ENCODE measurements at places on chromosomes 1 and 21. TPM values are rescaled to one million over a fixed set of nuclear protein-coding genes. Genes with fewer than 3 reads are reported as not detected.

DNA sequence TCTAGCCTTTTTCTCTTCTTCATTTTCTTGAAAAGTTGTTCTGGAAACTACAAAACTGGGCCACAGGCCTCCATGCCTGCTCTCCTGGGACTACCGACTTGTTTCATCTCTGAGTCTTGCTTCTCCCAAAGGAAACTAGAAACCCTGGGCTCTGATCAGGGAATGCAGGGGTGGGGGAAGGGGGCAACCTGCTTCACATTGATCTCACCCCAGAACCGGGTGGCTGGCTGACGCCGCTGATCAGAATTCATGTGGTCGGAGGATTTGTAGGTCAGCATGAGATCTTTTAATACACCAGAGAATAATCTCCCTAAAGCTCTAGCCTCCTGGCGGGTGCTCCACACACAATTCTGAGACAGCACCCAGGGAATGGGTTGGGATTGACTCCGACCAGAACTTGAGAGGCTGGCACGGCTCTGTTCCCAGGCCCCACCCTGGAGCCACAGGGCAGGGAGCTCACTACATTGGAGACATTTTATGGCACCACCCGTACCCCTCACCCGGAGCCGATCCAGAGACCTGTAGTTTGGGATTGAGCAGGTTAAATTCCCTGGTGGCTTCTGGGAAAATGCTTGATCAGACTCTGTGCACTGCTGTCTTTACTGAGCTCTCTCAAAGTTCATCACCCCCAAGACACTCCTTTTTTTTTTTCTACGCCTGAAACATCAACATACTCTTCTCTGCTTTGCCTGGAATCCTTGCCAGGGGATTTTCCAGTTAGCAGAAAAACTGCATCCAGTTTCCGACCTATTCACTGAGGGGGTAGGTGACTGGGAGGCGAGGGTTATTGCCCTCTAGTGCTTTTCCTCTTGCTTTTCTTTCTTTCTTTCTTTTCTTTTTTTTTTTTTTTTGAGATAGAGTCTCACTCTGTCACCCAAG is 12.2 kb upstream of the ARHGEF10L start:
- no peak overlapping the region for H3K4me3 ChIP-seq
- H3K36me3 ChIP-seq: no peaks in the 10 kb centered on the region
- no peaks in the 10 kb centered on the region for H3K4me1 ChIP-seq
- no peak overlapping the region for H3K27ac ChIP-seq
- H3K27me3 ChIP-seq: no peaks in the 10 kb centered on the region

DNA sequence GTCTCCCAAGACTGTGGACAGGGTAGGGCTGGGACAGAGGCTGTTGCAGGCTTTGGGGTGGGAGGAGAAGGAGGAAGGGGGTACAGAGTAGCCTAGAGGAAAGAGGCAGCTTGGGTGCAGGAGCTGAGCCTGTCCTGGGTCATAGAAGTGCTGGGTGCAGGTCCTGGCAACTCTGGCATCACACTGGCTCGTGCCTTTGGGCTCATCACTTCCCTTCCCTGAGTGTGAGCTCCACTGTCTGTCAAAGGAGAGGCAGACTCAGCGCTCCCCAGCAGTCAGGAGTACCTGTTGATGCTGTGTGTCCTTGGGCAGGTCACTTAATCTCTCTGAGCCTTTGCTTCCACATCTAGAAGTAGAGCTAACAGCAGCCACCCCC is 157.1 kb downstream of the PTPRU start:
- no peaks in the 10 kb centered on the region for H3K36me3 ChIP-seq
- no peaks in the 10 kb centered on the region for H3K27me3 ChIP-seq
- no peak overlapping the region for H3K27ac ChIP-seq
- H3K4me3 ChIP-seq: no peak overlapping the region
- DNase-seq: no peak

GRCh38 chr1:203124011-203124410 is 3.5 kb upstream of the ADORA1 start:
- H3K4me1 ChIP-seq: peaks cover 4% of the 10 kb centered on the region
- no peak for DNase-seq

DNA sequence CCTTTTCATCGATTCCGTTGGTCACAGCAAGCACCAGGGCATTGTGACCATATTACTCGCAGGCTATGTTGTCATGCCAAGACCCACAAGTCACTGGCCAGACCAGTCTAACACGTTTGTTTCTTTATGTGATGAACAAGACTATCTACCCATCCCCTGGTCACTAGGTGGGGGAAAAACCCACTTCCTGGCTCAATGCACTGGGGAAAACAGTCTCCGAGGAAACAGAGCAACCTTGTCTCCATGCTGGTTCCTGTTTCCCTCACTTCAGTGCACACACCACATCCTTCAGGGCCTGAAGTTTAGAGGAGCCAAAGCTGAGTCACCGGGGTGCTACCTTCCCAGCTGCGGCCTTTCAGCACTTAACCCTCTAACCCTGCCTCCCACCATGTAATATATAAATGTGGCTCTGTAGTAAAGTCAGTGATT is 20.9 kb downstream of the ERICH3 start:
- no peaks in the 10 kb centered on the region for H3K27me3 ChIP-seq
- no peak overlapping the region for H3K4me3 ChIP-seq
- no peaks in the 10 kb centered on the region for H3K36me3 ChIP-seq
- H3K27ac ChIP-seq: no peak overlapping the region

DNA sequence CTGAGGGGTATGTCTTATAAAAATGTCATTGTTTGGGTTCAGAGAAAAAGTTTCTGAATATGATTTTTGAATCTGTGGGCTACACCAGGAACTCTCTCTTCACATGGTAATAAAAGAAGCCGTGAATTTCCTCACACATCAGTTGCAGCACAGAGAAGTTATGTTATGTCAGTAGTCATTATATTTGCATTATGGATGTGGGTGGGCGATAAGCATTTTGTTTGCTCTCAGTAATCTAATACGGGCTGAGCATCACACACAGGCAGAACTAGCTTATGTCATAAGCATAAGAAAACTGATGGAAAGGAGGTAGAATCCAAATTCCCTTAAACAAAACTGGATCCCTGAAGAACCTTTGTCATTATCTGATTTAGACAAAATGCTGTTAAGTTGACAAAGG is 70.8 kb downstream of the PRDM2 start:
- no peak overlapping the region for H3K4me3 ChIP-seq
- no peaks in the 10 kb centered on the region for H3K36me3 ChIP-seq
- H3K27me3 ChIP-seq: no peaks in the 10 kb centered on the region

DNA sequence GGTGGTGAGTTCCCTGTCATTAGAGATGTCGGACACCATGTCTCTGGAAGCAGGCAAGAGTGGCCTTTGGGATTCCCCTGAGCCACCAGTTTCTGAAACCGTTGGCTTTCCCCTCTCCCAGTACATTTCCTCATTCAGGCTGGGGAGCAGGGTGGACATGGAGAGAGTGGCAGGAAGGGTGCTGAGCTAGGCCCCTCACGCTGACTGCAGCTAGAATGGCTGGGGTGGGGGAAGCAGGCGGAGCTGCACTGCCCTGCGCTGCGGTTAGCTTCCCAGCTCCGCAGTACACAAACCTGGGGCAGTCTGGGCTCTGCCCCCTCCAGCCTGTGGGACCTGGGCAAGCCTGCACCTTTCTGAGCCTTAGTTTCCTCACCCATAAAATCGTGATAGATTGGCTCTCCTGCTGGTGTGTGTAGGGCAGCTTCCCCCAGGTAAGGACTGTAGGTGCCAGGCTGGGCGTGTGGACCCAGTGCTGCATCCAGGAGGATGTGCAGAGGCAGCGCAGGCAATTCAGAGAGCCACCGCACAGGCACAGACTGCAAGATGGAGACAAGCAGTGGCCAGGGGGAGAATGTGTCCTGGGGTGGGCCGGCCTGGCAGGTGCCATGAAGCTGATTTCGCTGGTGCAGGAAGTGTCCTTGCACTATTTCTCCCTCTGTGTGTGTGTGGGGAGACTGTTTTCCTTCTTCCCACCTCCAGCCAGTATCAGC is 3.0 kb downstream of the PLA2G2F start:
- H3K4me3 ChIP-seq: no peak overlapping the region
- no peaks in the 10 kb centered on the region for H3K36me3 ChIP-seq
- H3K4me1 ChIP-seq: no peaks in the 10 kb centered on the region
- H3K27ac ChIP-seq: no peak overlapping the region

DNA sequence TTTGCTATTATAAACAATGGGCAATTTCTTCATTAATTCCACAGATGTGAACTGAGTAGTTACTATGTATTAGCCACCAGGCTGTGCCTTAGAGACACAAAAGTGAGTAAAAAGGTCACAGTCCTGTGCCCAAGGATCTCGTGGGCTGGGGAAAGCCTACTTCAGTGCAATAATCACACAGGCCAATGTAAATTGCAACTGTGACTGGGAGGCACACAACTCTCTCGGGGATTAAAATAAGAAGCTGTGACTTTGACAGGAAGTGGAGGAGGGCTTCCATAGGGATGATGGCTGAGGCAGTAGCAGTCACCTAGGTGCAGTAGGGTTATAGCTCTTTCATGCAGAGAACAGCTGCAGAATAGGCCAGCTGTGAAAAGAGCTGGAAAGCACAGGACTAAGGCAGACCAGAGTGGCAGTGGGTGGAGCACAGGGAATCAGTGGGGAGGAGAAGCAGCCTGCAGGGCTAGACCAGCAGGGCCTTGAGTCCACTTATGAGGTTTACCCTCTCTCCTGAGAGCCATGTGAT is 121.9 kb downstream of the MAB21L3 start:
- H3K4me3 ChIP-seq: no peak overlapping the region
- no peaks in the 10 kb centered on the region for H3K36me3 ChIP-seq
- H3K27me3 ChIP-seq: no peaks in the 10 kb centered on the region
- no peak overlapping the region for H3K27ac ChIP-seq

DNA sequence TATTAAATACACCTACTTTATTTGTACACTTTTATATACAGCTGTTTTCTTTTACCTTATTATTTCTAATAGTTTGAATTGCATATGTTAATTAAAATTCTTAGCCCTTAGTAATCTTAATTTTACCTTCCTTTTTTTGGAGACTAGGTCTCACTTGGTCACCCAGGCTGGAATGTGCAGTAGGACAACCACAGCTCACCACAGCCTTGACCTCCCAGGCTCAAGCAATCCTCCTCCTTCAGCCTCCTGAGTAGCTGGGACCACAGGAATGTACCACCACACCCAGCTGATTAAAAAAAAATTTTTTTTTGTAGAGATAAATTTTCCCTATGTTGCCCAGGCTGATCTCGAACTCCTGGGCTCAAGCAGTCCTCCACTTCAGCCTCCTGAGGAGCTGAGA is 15.0 kb upstream of the SDC3 start:
- H3K4me1 ChIP-seq: peaks cover 2% of the 10 kb centered on the region
- no peaks in the 10 kb centered on the region for H3K36me3 ChIP-seq
- H3K4me3 ChIP-seq: no peak overlapping the region
- no peak overlapping the region for H3K27ac ChIP-seq
- H3K27me3 ChIP-seq: no peaks in the 10 kb centered on the region
- DNase-seq: no peak

- H3K4me3 ChIP-seq: peak overlapping the region; percentile 84
- no peaks in the 10 kb centered on the region for H3K27me3 ChIP-seq
- peak; percentile 93 for DNase-seq
Measured at GRCh38 chr21:16194095-16194787, 464.5 kb downstream of the USP25 start.

GRCh38 chr1:155983191-155984024 is 5.1 kb upstream of the ARHGEF2 start:
- peak; percentile 96 for DNase-seq
- peak overlapping the region; percentile 87 for H3K27ac ChIP-seq
- H3K4me1 ChIP-seq: peaks cover 33% of the 10 kb centered on the region

DNA sequence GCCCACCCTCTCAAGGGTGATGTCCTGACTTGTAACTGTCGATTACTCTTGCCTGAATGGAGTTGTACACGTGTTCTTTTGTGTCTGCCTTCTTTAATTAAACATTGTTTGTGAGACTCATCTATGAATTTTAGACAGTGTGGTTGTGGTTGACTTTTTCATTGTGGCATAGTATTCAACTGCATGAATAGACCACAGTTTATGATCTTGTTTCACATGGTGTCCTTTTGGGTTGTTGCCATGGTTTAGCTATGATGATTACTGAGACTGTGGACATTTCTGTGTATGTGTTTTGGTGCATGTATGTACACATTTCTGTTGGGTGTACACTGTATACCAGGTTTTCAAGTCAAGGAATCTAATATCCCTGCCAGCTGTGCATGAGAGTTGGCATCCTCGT is 30.1 kb downstream of the PRMT2 start:
- no peaks in the 10 kb centered on the region for H3K27me3 ChIP-seq
- H3K27ac ChIP-seq: no peak overlapping the region
- no peak for DNase-seq
- H3K4me1 ChIP-seq: no peaks in the 10 kb centered on the region
- H3K36me3 ChIP-seq: peaks cover 5% of the 10 kb centered on the region

DNA sequence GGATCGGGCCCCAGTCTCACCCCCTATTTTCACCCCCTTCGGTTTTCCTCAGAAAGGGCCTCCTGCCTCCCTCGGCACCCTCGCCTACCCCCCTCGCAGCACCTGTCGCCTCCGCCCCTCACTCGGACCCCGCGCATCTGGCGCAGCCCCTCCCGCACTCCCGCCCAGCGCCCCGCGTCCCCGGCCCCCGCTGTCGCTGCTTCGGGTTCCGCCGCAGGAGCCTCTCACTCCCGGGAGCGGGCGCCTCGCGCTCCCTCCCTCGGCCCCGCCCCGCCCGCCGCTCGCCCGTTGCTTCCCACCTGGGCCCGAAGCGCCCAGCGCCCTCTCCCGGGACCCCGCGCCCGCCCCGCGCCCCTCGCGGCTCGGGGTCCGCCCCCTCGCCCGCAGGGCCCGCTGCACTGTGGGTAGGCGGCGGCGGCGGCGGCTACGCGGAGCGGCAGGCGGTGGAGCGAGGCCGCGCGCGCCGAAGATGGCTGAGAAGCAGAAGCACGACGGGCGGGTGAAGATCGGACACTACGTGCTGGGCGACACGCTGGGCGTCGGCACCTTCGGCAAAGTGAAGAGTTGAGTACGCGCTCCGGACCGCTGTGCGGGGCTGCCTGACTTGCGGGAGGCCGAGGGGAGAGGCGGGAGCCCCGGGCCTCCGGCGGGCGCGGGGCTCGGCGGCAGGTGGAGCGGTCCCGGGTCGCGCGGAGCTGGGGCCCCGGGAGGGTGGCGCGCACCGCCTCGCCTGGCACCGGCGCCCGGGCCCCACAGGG is at the start of gene PRKAA2:
TSS of gene PRKAA2 (plus strand) at position 396 of the 758 bp plus-strand sequence. CDS start at position 470, 74 bp downstream.
- peak within 1 kb of the TSS; percentile 71 for H3K4me3 ChIP-seq
- no peaks in the 10 kb centered on the region for H3K4me1 ChIP-seq
- H3K27ac ChIP-seq: peak within 1 kb of the TSS; percentile 54
- H3K36me3 ChIP-seq: no peaks in the 10 kb centered on the region
- H3K27me3 ChIP-seq: no peaks in the 10 kb centered on the region

GRCh38 chr21:33810766-33811165 is 104.8 kb downstream of the ATP5PO start:
- peaks cover 10% of the 10 kb centered on the region for H3K36me3 ChIP-seq
- no peaks in the 10 kb centered on the region for H3K4me1 ChIP-seq
- H3K27ac ChIP-seq: no peak overlapping the region
- DNase-seq: no peak
- H3K27me3 ChIP-seq: no peaks in the 10 kb centered on the region

- H3K4me1 ChIP-seq: peaks cover 14% of the 10 kb centered on the region
- H3K27me3 ChIP-seq: no peaks in the 10 kb centered on the region
- H3K4me3 ChIP-seq: no peak overlapping the region
- DNase-seq: no peak
- no peaks in the 10 kb centered on the region for H3K36me3 ChIP-seq
Measured at GRCh38 chr1:161220002-161220401, 3.4 kb downstream of the APOA2 start.

GRCh38 chr1:236471653-236472052 is 52.1 kb upstream of the LGALS8 start:
- H3K4me1 ChIP-seq: no peaks in the 10 kb centered on the region
- no peaks in the 10 kb centered on the region for H3K27me3 ChIP-seq
- no peaks in the 10 kb centered on the region for H3K36me3 ChIP-seq

KCNA2 gene
- total RNA-seq: under 0.01 TPM

THEM5 gene
- not detected for total RNA-seq

EDEM3 gene
- 52.4 TPM for total RNA-seq

NBPF9 gene
- 23.9 TPM for total RNA-seq

FCRL1 gene
- total RNA-seq: not detected

COL11A1 gene
- total RNA-seq: 0.26 TPM

CHI3L1 gene
- total RNA-seq: 3.0 TPM

GNG4 gene
- total RNA-seq: under 0.01 TPM

ANXA9 gene
- 0.33 TPM for total RNA-seq

UTS2 gene
- not detected for total RNA-seq

RCC2 gene
- total RNA-seq: 21.5 TPM
